ENCODE measurements at places on chromosomes 4 and X. TPM values are rescaled to one million over a fixed set of nuclear protein-coding genes. Genes with fewer than 3 reads are reported as not detected.

- DNase-seq: no peak
Measured at GRCh38 chr4:163505374-163505773, 10.9 kb downstream of the TMA16 start.

DNA sequence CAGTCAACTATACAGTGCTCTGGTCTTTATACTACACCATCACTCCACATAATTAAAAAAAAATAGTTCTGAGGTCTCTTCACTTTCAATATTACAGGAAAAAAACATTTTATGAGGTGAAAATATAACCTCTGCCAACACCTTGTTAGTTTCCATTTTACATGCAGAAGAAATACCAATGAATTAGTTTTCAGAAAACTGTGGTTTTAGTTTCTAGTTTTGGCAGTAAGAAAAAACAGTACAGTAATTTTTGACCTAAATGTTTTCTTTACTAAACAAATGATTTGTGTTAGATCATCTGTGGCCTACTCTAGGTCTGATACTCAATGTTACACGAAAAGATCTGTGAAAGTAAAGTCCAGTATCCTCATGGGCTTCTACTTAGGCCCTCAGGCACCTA, 10.0 kb downstream of the SULT1E1 start:
- DNase-seq: no peak

DNA sequence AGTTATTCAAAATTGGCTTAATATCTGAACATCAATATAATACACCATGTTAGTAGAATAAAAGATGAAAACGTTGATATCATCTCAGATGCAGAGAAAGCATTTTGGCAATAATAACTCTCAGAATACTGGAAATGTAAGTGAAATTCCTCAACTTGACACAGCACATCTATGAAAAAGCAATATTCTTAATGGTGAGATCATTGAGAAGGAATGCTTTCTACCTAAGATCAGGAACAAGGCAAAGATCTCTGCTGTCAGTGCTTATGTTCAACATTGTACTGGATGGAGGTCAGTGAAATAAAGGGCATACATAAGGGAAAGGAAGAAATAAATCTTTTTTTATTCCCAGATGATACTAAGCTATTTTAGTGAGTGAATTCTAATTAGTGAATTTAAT, 40.6 kb downstream of the MRPL1 start:
- no peak for DNase-seq

DNA sequence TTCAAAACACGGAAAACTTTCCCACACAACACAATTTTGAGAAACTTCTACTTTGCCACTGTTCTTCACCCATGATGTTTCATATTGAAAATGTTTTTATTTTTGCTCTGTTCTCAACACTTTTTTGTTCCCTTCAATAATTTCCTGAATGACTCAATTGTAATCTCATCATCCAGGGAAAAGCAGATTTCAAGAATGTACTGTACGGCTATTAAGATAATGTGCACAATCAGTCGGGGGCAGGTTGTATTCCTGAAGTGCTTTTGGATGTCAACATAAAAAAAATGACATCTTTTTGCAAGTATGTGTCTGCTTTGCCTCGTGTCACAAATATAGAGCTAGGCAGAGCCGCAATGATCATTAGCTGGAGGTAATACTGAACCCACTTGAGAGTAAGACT, 9.7 kb downstream of the SMPX start:
- DNase-seq: no peak

GRCh38 chr4:28686618-28687017, 1826.0 kb downstream of the STIM2 start:
- no peak for DNase-seq

- DNase-seq: no peak
Measured at GRCh38 chr4:17448689-17449088, 63.2 kb downstream of the QDPR start.

- no peak for DNase-seq
Measured at GRCh38 chrX:35700121-35700520, 98.0 kb upstream of the MAGEB16 start.

Gene ARSH
- not detected for total RNA-seq

Gene EXOC1L
- not detected for total RNA-seq

Gene POLN
- 4.8 TPM for total RNA-seq

Gene P2RY4
- not detected for total RNA-seq
